ENCODE measurements at places on chromosomes 12 and 14.

GRCh38 chr14:102344485-102344884 is 18.2 kb downstream of the CINP start:
- DNase-seq, result no peak

GRCh38 chr12:75658901-75659823 is 147.8 kb upstream of the KRR1 start:
- DNase-seq, result no peak

- no peak for DNase-seq
These were observed 22.7 kb upstream of the KRT78 start for GRCh38 chr12:52871291-52872039.

GRCh38 chr12:109777544-109777943 is 55.7 kb downstream of the TRPV4 start:
- no peak for DNase-seq

DNA sequence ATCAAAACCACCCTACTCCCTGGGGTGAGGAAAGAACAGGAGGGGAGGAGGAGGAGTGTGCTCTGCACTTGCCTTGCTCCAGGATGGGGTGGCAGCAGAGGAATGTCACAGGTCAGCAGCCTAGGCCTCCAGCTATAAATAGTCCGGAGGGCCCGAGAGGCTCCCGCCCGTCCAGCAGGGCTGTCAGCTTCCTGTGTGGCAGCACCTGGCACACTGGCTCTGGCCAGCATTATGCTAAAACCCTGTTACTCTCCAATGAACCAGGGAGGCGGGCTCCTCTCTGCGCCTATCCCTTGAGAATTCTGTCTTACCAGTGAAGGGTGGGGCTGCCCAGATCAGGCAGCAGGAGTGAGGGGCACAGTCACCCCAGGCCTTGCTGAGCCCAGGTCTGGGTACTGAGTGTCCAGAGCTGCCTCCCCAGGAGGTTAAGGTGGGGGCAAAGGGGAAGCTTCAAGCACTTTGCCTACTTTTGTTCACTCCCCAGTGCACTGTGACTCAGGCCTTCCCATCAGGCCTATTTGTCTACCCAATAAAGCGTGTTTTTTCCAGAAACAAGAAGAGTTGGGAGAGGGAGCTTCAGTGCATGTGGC is 1.2 kb upstream of the COX14 start:
- peak; percentile 58 for DNase-seq

GRCh38 chr12:1398673-1399072 is 195.7 kb downstream of the FBXL14 start:
- no peak for DNase-seq

- no peak for DNase-seq
These were observed 43.6 kb upstream of the APPL2 start for GRCh38 chr12:105279460-105280056.

DNA sequence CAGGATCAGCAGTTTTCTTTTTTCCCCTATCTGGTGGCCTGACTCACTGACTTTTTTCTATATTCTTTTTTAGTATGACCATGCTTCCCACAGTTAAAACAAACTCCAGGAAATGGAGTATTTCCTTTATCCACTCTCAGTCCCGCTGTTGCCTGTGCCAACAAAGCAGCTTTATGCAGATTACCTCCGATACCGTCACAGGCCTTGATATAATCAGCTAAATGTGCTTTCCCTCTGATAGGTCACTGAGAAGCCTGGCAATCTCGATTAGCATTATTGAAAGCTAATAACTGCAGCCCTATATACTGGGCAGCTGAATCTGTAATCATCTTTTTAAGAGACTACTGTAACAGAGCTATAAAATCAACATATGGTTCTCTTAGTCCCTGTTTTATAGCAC is 243.6 kb downstream of the KIF21A start:
- DNase-seq, result no peak

DNA sequence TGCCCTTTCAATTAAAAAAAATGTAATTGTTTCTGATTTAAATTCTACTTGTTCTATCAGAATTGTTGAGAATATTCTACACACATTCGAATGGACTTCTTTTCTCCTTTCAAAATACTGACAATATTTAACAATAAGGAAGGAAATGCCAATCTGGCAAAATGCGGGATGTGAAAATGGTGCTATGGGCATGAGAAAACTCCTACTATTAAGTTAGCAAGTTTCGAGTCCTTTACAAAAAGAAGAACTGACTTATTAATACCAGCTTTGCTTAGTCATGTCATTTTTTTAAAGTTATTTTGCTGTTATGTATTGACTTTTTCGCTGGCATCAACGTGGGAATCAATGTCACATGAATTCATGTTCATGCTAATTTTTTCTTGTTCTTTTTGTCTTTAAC is 31.7 kb upstream of the ARL1 start:
- no peak for DNase-seq

DNA sequence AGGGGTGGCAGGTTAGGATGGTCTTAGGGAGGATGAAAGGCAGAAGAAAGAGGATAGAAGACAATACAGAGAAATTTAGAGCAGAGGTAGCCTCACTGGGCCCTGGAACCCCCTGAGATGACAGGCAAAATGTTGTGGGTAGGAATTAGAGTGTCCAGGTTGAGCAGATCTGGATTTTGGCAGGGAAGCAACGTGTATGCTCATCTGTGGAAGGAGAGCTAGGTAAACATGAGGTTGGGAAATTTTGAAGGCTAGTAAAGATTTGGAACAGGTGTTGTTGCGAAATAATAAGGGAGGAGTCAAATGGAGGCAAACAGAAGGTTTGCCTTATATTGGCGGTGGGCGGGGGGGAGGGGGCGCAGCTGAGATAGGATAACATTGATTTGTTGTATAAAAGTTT is 5.3 kb downstream of the HSD17B6 start:
- DNase-seq, result no peak

DNA sequence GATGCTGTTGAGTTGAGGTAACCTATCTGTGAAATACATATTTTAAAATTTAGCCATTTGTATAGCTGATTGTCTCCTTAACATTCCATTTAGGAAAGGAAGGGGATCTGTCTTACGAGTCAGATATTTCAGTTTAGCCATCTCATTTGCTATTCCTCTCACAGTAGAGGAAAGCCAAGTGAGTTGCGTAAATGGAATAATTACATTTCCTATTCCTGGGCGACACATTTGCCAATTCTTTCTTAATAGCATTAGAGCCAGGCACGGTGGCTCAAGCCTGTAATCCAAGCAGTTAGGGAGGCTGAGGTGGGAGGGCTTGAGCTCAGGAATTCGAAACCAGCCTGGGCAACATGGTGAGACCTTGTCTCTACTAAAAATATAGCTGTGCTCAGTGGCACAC is 116.3 kb downstream of the TMX1 start:
- DNase-seq, result no peak

DNA sequence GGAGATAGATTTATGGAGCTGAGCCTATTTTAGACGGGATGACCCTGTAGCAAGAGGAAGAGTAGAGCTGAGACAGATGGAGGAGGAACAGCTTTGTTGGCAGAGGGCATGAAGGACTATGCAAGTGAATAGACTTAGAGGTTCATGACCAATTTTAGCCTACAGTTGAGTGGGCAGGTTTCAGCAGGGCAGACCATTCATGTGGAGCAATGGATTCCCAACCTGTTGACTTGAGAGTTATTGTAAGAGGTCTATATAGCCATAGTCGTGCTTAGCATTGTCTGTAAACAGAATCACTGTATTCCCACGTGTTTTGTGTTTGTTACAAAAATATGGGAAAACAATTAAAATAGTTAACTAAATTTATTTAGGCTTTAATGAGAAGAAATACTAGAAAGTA is 116.8 kb downstream of the CFAP54 start:
- no peak for DNase-seq

DNA sequence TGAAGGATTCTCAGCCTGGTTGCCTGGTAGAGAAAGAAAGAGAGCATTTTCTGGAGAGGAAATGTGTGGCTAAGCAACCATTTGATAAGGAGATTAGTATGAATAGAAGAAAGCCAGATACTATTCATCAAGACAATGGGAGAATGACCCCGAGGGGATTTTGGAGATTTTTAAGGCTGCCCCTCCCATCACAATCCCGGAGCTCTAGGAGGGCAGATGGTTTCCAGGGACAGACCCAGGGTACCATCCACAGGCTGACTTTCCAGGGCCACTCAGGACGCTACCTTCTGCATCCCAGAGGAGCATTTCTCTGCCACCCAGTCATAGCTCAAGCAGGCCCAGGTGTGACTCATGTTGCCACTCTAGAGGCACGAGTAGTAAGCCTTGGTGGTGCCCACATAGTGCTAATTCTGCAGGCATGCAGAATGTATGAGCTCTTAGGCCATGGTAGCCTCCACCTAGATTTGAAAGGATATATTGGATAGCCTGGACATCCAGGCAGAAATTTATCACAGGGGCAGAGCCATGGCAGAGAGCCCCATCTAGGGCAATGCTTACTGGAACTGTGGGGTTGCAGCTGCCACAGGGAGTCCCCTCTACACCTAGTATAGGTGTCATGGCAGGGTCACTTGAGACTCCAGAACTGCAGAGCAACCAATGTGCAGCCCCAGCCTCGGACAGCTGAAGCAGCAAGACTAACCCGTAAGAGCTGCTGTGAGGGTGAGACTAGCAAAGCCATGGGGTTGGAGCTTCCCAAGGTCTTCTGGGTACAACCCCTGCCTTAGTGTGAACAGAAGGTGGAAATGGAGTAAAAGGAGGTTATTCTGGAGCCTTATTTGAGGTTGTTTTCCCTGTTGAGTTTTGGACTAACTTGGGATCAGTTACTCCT is 366.0 kb downstream of the ZFP36L1 start:
- no peak for DNase-seq

DNA sequence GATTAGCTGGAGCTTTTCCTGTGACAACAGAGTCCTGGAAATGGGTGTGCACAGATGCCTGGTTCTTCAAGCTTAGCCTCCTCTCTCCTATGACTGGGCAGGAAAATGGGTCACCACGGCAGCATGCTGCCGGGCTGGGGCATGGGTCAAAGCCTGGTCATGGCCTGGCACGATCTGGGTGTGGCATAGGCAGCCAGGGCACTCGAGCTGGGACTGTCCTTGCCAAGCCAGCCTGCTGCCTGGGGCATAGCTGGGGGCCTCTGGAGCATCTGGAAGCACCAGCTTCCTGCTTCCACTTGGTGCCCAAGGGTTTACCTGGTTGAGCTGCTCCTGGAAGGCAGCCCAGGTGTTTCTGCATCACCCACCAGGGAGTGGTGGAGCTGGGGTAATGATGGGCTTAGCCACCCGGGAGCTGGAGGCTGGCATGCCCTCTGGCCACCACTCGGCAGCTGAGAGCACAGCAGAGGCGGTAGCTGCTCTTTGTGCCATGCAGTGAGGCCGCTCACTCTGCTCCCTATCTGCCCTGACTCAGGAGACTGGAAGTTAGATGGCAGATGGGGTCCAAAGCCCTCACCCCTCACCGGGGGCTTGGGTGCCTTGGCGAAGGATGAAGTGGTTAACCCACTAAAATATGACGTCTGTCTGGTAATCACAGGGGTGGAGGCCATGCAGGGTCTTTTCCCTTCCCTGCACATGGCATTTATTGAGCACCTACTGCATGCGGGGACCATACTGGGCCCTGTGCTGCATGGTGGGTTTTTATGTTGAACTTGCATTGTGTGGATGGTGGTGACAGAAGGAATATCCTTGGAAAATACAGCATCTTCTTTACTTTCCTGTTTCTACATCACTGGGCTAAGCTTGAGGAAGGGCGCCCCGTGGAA is 1.7 kb downstream of the OTUB2 start:
- DNase-seq, result no peak

DNA sequence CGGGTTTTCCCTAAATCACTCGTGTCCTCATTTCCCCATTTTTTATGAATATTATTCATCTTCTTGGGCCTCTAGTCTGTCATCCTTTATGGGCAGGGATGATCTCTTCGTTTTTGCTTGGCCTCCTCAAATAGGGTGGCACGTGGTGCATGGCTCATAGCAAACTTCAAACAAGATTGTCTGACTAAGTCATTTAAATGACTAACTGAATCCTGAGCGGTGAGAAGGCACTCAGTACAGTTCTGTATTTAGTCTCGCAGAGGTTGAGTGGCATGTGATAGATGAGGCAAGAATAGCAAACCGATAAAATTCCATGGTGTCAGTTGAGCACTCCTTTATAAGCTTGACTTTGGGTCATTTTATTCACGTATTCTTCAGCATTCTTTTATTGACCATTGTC is 5.7 kb upstream of the JDP2 start:
- no peak for DNase-seq

- no peak for DNase-seq
These were observed 5.3 kb downstream of the DYRK4 start for GRCh38 chr12:4567073-4567881.

DNA sequence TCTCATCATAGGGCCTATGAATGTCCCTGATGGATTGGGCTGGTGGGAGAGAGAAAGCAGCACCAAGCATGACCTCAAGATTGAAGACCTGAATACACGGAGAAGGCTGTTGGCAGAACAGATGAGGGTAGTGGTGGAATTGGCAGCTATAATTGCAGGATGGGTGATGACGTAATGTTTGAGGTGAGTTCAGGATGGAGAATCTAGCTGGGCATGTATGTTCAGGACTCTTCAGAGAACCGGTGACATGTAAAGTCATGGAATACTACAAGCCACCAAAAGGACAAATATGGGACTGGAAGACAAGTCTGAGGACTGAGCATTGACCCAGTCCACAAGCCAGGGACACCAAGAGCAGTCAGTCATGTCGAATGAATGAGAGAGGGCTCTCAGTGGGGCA is 999.8 kb upstream of the TMEM132C start:
- no peak for DNase-seq

DNA sequence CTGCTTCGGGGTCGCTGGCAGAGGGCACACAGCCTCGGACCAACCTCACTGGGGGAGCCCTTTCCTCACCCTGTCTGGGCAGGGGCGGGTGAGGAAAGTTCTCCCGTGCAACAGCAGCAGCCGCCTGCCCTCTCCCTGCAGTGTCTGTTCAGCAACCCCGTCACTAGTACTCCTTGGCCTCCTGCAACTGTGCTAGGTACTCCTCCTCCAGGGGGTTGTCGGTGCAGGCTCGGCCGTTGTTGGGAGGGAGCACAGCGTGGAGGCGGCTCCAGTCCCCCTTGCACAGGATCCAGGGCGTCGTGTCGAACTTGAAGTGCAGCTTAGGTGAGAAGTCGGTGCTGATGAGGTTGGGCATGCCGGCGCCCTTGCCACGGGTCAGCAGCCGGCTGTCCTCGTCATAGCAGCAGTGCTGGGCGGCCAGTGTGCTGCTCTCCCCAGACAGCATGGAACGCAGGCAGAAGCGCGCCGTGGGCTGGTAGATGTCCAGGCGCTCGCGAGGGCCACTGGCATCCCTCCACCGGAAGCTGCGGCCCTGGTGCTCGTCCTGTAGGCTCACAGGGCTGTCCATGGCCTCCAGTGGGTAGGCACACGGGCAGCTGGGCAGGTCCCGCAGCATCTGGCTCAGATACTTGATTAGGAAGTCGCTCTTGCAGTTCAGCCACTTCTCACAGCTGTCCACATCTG is 17.7 kb downstream of the AHSA1 start:
- DNase-seq, result no peak

- no peak for DNase-seq
These were observed 499 bp upstream of the GXYLT1 start for GRCh38 chr12:42145197-42145549.
